Vein endothelial cell (primary cell): ENCODE measurements at places on chromosomes 12 and 14. TPM values are rescaled to one million over a fixed set of nuclear protein-coding genes. Genes with fewer than 3 reads are reported as not detected.

GALC gene
- 10.3 and 21.2 TPM in 2 replicates for total RNA-seq

ARHGAP9 gene
- not detected in 2 replicates for total RNA-seq

HSPB8 gene
- 3.9 and 7.0 TPM in 2 replicates for total RNA-seq

GYS2 gene
- total RNA-seq, result not detected in 2 replicates

KLRC3 gene
- not detected in 2 replicates for total RNA-seq

VRTN gene
- total RNA-seq, result not detected in 2 replicates

CD163 gene
- not detected in 2 replicates for total RNA-seq

SERPINA9 gene
- total RNA-seq, result not detected in 2 replicates

FOS gene
- 2.1 and 3.9 TPM in 2 replicates for total RNA-seq

BDKRB1 gene
- total RNA-seq, result not detected in 2 replicates

TMPRSS12 gene
- not detected in 2 replicates for total RNA-seq

LTBR gene
- total RNA-seq, result 108 and 135 TPM in 2 replicates

RNF212B gene
- total RNA-seq, result not detected in 2 replicates

PIK3C2G gene
- total RNA-seq, result 1.7 and 2.3 TPM in 2 replicates

AKAP3 gene
- 0.65 and 1.1 TPM in 2 replicates for total RNA-seq

MANSC4 gene
- total RNA-seq, result 0.33 TPM in 1 of 2 replicates, not detected in the other

SLC5A8 gene
- not detected in 2 replicates for total RNA-seq

KCNH5 gene
- total RNA-seq, result not detected in 2 replicates

PIGH gene
- 9.2 and 10.8 TPM in 2 replicates for total RNA-seq

ABCD2 gene
- not detected in 2 replicates for total RNA-seq

KRT78 gene
- not detected in 2 replicates for total RNA-seq

HPD gene
- total RNA-seq, result not detected in 2 replicates

SCAF11 gene
- total RNA-seq, result 134 and 144 TPM in 2 replicates

ZNF84 gene
- 30.4 and 31.4 TPM in 2 replicates for total RNA-seq

CBX5 gene
- total RNA-seq, result 47.4 and 57.5 TPM in 2 replicates

BEGAIN gene
- 0.10 TPM in 1 of 2 replicates, not detected in the other for total RNA-seq

LRRC43 gene
- total RNA-seq, result 2.4 and 3.3 TPM in 2 replicates

CCDC85C gene
- 24.6 and 36.3 TPM in 2 replicates for total RNA-seq

C14orf39 gene
- under 0.01 TPM in 1 of 2 replicates, not detected in the other for total RNA-seq

GLI1 gene
- total RNA-seq, result not detected in 2 replicates

CDCA4 gene
- total RNA-seq, result 39.2 and 45.6 TPM in 2 replicates

CCDC175 gene
- total RNA-seq, result not detected in 2 replicates

EEA1 gene
- total RNA-seq, result 17.3 and 35.0 TPM in 2 replicates

MSI1 gene
- total RNA-seq, result not detected in 2 replicates

SLC24A4 gene
- 0.10 TPM in 1 of 2 replicates, not detected in the other for total RNA-seq

TNS2 gene
- 50.4 and 54.2 TPM in 2 replicates for total RNA-seq

SLC7A7 gene
- 6.9 and 11.4 TPM in 2 replicates for total RNA-seq
